Naive thymus-derived CD4-positive, alpha-beta T cell (primary cell): ENCODE measurements at places on chromosomes 2 and 18.
A peak's percentile ranks its signal among the peaks of the same experiment; 100 is the strongest.

DNA sequence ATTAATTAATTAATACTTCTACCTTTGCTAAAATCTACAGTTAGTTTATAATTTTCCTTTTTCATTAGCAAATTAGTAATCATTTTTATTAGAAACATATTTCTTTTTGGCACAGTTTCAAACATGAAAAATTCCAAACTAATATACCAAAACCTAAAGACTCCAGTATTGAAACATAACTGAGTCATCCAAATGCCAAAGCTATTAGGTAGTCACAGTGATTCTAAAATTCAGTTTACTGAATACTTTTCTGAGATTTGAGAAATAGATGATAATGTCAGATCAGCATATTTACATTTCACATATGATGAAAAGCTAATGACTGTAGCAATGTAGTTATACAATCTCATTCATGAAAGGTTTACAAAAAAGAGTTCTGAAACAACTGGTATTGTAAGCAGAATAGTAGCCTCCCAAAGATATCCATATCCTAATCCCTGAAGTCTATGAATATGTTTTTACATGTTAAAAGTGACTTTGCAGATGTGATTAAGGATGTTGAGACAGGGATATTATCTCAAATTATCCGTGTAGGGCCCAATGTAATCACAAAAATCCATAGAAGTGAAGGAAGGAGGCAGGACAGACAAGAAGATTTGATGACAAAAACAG is 680.2 kb upstream of the CHAC2 start:
- no peak for DNase-seq

- DNase-seq: no peak
Measured at GRCh38 chr2:62152000-62152399, 43.9 kb upstream of the B3GNT2 start.

- peak; percentile 83 for DNase-seq
Measured at GRCh38 chr18:79378536-79379250, 17.0 kb upstream of the NFATC1 start.

DNA sequence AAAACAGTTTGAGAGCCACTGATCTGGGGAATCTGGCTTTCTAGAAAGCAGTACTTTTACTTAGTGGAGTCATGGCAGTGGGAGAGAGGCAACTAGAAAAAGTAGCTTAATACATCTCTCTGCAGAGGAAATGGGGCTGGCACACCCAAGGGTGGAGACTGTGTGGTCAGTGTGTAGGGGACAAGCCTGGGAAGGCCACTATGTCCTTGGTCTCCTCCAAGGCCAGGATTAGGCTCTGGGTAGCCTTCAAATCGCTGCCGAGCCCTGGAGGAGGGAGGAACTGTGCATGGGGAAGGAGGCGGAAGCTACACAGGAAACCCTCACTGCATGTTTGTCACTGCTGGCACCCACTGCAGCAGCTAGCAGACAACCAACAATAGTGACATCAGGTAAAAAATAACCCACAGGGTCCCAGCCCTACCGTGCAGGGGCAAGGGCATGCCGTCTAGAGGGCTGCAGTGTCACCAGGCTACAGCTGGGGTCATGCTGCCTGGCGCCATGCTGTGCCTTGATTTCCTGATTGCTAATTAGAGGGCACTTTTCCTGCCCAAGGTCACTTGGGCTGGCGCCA is 34.8 kb downstream of the LBH start:
- DNase-seq: peak; percentile 72

- no peak for DNase-seq
Measured at GRCh38 chr2:20428717-20429490, 18.0 kb upstream of the RHOB start.

- no peak for DNase-seq
Measured at GRCh38 chr2:133229974-133230373, 338.3 kb downstream of the NCKAP5 start.

DNA sequence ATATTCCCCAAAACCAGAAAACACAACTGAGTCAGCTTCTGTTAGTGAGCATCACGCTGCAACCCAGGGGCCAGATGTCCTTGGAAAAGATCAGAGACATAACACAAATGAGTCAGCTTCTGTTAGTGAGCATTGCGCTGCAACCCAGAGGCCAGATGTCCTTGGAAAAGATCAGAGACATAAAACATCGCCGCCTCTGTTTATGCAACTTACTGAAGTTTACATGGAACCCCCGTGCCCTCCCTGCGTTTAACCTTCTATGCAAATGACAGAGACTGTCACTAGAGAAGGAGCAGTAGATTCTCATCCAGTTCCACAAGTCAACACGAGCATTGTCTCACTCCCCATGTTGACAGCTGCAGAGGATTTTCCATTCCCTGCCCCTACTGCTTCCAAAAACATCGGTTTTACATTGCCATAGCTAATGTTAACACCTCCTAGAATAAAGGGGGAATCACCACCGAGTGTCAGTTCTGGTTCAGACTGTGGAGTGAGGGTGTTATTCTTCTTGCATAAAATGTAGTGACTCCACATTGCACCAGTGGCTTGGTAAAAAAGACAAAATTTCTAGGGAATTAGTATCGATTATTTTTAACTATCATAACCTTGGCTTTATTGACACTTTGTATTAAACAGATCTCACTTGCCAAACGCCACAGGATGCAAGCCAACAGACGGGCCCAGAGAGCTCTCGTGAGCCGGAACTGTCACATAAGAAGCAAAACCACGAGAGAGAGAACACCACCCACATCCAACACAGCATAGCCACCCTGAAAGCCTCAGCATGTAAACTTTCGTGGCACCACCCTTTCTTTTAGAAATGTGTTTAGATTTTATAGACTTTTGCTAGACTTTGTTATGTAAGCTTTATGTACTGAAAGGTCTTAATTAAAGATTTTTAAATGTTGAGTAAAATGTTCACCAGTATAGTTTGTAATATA is 87.7 kb downstream of the SH3YL1 start:
- no peak for DNase-seq
